ENCODE measurements at places on chromosomes 1 and 21.

DNA sequence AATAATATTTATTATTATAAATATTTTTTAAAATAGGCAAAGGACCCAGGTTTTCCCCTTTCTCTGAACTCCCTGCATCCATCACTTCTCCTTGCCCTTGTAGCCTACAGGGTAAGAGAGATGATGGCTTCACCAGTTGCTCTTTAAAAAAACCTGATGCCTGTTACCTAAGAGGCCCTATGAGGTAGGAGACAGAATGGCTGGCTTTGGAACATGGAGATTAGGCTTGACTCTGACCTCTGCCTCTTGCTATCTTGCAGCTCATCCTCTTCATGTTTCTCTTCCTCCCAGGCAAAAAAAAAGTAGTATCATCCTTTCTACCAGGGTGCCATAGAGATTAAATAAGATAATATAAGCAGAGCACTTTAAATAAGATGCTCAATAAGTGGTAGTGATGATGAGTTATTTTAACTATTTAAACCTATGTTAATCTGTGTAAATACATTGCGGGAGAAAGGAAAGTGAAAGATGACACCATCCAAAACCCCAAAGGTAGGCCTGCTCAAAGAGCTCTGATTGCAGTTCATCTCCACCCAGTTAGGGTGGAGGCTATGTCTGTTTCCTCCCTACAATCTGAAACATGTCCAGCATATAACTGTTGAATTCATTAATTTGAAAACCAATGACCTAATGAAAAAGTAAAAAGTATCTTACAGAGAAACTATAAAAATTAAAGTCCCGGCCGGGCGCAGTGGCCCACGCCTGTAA, 51.8 kb downstream of the RGS2 start:
- no peak for DNase-seq

DNA sequence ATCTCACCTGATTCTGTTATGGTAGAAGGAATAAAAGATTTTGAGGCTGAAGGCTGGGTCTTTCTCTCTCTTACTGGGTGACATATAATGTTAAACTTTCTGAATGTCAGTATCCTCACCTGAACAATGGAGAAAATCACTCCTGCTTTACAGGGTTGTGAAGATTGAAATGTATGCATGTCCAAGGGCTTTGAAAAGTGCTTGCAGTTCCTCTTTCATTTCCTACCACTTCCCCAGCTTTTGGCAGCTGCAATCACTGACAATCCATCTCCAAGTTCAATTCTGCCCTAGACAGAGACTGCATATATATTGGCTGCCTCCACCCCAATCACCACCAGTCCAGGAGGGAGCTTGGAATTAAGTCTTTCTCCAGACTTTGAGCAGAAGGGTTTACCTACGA, 39.8 kb downstream of the FAM78B start:
- DNase-seq, result no peak

GRCh38 chr1:212410231-212410820, 4.4 kb downstream of the PACC1 start:
- no peak for DNase-seq

DNA sequence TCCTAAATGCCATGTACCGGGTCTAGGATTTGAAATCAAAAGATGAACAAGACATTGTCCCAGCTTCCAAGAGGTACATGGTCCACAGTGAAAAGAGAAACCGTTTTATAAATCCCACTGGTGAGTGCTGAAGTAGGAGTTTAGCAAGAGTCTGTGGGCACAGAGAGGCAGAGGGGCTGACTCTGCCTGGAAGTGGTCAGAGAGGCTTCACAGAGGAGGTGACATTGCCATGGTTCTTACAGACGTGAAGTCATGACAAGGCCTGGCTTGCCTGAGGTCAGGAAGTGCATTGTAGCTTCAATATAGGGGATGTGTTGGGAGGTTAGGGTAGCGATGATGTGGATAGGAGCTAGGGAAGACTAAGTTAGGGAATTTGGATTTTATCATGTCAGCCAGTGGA, 28.4 kb downstream of the MAPKAPK2 start:
- no peak for DNase-seq

DNA sequence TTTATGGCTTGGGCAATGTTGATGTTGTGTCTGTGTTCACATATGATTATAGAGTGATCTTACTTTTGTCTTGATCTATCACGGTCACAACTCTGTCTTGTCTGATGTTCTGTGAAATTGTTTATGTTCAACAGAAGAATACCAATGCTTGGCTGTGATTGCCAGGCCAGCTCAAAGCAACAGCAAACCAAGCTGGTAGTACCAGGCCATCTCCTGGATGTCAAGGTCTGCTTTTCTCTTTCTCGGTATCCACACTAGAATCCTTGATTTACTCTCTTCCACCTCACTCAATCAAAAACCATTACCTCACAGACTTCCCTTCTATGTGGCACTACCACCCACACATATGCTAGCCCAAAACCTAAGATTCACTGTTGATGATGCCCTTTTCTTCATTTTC, 1.3 kb upstream of the CDC7 start:
- no peak for DNase-seq

DNA sequence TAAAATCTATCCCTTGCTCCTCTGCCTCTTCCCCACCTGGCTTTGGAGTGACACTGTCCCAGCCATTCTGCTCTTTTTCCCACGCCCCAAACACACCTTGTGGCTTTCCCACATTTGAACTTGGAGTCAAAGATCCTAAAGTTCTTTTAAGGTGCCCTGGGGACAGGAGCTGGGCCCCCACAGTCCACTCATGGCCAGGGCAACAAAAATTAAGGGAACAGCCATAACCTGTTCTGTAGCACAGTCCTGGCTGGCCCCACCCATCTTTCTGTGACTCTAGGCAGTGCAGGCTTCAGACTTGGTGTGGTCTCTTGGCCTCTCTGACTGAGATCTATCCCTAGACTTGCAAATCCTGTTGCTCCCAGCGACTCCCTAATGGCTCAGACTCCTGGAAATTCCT, 143.0 kb upstream of the MAGI3 start:
- no peak for DNase-seq

GRCh38 chr1:220991959-220992704, 112.9 kb downstream of the HLX start:
- no peak for DNase-seq

- DNase-seq, result no peak
These were observed 18.3 kb downstream of the KCNC4 start for GRCh38 chr1:110228381-110228780.

DNA sequence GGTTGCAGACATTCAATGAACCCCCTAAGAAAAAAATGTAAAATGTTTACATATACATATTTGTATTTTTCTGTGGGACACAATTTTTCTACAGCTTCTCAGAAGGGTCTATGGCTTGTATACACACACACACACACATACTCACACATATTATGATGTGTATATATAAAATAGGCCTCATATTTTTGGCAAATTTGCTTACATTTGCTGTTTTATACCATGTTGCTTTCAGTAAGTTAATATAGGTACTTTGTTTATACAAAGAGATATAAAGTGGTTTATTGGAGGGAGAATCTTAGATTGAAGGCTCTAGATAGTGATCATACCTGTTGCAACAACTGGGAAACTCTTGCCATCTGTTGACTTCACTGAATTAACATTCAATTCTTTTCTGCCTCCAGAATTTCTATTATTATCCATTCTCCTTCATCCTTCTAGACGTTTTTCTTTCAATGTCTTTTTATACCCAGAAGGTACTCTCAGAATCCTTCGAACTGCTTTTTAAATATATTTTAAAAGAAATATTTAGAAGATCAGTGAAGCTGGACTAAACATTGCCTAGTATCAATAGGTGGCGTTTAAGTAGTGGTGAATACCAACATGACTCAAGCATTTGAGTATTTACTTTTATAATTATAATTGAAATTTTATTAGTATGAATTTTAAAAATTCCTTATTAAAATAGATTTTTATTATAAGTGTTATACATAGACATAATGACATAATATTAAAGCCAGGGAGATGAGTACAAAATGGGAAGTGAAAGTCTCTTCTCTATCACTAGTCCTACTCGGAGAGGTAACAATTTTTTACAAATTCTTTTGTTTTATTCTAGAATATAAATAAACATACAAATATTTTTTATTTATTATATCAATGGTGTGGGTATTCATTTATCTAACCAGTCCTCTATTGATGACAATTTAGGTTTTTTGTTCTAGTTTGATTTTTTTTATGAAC, 10.2 kb downstream of the CD55 start:
- DNase-seq, result no peak

- no peak for DNase-seq
These were observed 1.7 kb upstream of the TRAPPC10 start for GRCh38 chr21:44010429-44010828.

- DNase-seq, result no peak
These were observed 144.8 kb upstream of the VANGL1 start for GRCh38 chr1:115496904-115497527.

DNA sequence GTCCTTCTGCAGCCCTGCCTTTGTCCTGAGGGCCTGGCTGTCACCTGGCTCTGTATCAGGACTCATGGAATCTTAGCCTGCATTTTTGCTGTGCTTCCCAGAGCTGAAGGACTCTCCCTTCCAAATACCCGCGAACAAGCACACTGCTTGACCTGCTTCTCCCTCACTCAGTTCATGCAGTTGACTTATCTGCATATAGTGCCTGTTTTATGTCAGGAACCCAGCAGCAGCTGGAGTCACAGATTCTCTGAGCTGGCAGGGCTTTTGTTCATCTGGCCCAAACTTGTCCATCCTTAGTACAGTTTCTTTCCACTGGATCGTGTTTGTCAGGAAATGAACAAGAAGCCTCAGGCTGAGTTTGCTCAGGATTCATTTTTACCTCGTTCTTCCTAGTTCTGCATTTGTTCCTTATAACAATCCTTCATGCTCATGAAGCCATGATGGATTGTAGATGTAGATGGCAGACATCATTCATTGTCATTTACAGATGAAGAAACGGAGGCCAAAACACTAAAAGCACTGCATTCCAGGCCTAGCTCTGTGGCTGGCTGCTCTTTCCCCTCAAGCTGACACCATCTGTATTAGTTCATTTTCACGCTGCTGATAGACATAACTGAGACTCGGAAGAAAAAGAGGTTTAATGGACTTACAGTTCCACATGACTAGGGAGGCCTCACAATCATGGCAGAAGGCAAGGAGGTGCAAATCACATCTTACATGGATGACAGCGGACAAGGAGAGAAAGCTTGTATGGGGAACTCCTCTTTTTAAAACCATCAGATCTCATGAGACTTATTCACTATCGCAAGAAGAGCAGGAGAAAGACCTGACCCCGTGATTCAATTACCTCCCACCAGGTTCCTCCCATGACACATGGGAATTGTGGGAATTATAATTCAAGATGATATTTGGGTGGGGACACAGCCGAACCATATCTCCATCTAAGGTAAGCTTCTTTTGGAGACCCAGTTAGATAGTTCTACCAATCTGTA, 150.9 kb downstream of the HIVEP3 start:
- no peak for DNase-seq

DNA sequence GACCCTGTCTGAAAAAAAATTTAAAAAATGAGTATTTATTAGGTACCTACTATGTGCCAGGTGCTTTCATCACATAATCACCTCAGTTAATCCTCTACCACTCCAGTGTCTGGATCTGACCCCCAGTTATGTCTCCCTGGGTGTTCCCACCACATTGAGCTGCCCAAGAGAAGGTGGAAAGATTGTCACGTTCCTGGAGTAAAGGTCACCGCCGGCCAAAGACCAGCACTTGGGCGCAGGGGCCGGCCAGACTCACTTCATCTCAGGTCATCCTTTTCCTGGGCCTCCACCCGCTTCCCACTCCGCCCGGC, 714 bp downstream of the PYCR2 start:
- no peak for DNase-seq

DNA sequence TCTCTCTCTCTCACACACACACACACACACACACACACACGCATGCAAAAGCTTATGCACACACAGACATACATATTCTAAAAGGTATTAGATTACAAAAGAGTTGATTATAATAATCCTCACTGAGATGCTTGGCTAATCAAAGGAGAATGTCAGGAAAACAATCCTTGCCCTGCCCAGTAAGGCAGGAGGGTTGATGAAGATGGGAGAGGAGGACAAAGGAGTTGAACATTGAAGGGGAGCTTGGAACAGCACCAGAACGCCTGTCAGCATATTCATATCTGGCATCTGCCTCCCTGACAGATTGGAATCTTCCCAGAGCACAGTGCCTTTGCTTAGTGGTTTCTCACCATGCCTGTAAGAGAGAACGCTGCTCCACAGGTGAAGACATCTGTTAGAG, 68.6 kb upstream of the PALMD start:
- no peak for DNase-seq

DNA sequence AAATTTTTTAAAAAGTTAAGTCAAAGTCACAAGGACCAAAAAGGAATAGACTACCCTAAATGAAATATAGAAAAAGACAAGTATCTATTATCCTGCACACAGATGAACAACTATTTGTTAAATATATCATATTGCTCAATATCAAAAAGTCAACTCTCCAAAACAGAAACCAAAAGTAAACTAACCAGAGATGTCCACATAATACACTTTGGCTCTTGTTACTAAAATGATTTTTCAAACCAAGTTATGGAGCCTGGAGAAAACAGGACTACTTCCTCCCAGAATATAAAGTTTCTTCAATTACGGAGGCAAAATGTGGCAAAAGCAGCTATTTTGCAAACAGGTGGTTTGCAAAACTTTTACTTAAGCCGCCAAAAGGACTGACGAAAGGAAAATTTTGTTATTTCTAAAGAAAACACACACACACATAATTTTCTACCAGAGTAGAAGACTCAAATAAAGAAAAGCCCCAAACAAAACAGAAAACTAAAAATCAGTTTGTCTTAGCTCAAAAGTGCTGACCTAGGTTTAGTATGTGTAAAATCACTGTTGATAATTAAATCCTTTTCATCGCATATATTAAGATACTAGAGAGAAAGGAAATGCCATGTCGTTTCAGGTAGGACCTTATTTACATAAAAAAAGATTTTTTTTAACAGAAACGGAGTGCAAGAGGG, 1.1 kb downstream of the DPYD start:
- no peak for DNase-seq

DNA sequence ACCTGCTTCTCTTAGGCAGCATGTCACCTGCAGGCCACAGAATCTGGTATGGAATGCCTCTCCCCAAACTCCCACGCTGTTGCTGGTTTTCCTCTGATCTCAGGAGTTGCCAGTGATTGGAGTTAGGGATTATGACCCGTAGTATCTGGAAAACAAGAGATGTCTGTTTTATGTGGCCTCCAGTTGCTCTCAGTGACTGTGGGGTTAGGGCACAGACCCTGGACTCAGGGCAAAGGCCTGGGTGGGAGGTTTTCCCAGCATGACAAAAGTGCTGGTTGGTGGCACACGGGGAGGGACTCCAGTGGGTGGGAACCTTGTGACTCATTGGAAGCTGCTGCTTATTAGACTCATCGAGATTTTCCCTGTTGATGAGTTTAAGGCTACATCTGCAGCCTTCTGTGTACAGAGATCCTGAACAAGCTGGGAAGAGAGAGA, at the start of gene NR1I3:
NR1I3 (minus strand) TSS at position 165 of the 435 bp plus-strand sequence. CDS start 1,638 bp downstream, outside the sequence.
- DNase-seq, result no peak

Measured in activated CD4-positive, CD25-positive, alpha-beta regulatory T cell treated with anti-CD3 and anti-CD28 coated beads, Interleukin-2, amount 50 U/mL, for 72 hours (primary cell).